Activated naive CD8-positive, alpha-beta T cell treated with anti-CD3 and anti-CD28 coated beads, Interleukin-2, amount 10 ng/mL, durations not matched to agents 7 days and 5 days (primary cell): ENCODE measurements at places on chromosomes 12 and 14. TPM values are rescaled to one million over a fixed set of nuclear protein-coding genes. Genes with fewer than 3 reads are reported as not detected.

GRCh38 chr12:39807043-39807442, 187.4 kb upstream of the ABCD2 start:
- DNase-seq: no peak
- no peak overlapping the region for H3K27ac ChIP-seq
- no peak overlapping the region for H3K4me3 ChIP-seq
- H3K36me3 ChIP-seq: no peaks in the 10 kb centered on the region
- H3K27me3 ChIP-seq: no peaks in the 10 kb centered on the region

Gene MIP
- total RNA-seq: not detected

GRCh38 chr12:79883216-79883615, 51.7 kb downstream of the PPP1R12A start:
- peaks cover 32% of the 10 kb centered on the region for H3K4me1 ChIP-seq
- peaks cover 8% of the 10 kb centered on the region for H3K36me3 ChIP-seq
- no peak overlapping the region for H3K27ac ChIP-seq
- H3K4me3 ChIP-seq: no peak overlapping the region
- H3K27me3 ChIP-seq: no peaks in the 10 kb centered on the region
- no peak for DNase-seq

Gene NOC4L
- total RNA-seq: 29.3 TPM

Gene TMEM52B
- total RNA-seq: not detected
